ENCODE measurements at places on chromosomes 12 and 14.

DNA sequence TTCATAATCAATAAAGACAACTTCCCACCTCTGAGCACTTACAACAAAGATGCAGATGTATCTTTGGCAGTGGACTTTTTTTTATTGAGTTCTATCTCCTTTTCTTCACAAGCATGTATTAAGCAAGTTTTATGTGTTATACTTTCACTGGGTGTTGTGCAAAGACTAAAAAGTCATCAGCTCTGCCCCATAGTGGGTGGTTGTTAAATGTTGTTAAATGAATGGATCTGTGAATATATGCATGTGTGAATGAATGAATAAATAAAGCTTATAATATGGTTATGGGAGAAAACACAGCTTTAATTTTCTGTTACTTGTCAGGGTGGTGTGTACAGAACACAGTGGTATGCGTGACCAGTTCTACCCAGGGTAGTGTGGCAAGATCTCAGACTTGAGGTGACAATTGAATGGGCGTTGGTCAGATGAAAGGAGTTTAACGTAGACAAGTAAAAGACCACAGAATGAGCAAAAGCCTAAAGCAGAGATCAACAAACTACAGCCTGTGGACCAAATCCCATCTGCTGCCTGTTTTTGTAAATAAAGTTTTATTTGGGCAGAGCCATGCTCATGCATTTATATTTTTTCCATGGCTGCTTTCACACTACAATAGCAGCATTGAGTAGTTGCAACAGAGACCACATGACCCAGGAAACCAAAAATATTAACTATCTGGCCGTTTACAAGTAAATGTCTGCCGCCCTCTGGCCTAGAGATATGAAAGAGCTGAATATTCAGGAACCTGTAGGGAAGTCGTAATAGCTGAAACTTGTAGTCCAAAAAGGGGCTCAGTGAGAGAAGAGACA, 207.4 kb upstream of the EEA1 start:
- no peak for DNase-seq

DNA sequence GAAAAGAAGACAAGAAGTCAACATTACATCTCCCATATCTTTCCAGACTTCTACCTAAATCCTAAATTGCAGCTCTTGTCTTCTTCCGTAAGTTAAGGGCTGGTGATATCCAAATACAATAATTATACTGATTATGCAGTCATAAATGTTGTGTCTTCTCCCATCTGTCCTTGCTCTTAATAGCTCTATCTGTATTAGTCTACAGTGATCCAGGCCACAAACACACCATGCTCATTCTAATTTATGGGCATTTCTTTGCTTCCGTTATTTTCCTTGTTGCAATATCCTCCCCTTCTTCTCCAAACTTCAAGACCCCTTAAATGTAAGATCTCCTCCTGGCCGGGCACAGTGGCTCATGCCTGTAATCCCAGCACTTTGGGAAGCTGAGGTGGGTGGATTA, 3.7 kb upstream of the MDP1 start:
- no peak for DNase-seq

- DNase-seq: peak; percentile 44
Observed at GRCh38 chr14:38481952-38482678, 226.2 kb upstream of the CLEC14A start.

- peak; percentile 56 for DNase-seq
Observed at GRCh38 chr14:65255583-65256461, 153.5 kb upstream of the MAX start.

- no peak for DNase-seq
Observed at GRCh38 chr14:37466003-37466622, 128.9 kb downstream of the FOXA1 start.
